ENCODE measurements at places on chromosomes 1 and 21.

DNA sequence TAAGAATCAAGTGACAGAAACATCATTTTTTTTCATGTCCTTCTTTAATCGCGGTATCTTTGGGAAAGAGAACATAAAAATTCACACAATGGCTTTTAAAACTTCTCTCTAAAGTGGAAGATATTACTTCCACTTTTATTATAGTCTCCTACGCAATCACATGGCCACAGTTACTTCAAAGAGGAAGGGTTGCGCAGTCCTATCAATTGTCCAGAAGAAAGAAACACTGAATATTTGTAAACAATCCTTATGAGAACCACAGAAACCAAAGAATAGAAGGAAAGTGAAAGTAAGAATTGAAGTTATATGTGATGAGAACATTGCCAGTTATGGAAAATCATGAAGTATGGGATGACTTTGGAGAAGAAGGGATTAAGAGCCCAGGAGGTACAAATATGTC is 32.6 kb downstream of the CFH start:
- DNase-seq, result no peak

- no peak for DNase-seq
Measured at GRCh38 chr1:59666106-59666505, 148.6 kb upstream of the HOOK1 start.

GRCh38 chr1:198497326-198498102 is 43.0 kb downstream of the ATP6V1G3 start:
- no peak for DNase-seq

DNA sequence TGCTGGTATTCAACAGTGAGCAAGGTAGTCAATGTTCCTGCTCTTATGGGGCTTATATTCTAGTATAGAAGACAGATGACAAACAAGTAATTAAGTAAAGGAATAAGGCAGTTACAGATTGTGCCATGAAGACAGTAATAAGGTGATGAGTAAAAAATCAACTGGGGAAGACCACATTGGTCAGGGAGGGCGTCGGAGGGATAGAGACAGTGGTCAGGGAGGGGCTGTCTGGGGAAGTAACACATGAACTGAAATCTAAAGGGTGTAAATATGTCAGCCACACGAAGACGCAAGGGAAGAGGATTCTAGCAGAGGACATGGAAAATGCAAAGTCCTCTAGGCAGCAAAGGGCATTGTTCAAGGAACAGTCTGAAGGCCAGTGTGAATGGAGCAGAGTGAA is 10.1 kb downstream of the IL12RB2 start:
- DNase-seq, result no peak

DNA sequence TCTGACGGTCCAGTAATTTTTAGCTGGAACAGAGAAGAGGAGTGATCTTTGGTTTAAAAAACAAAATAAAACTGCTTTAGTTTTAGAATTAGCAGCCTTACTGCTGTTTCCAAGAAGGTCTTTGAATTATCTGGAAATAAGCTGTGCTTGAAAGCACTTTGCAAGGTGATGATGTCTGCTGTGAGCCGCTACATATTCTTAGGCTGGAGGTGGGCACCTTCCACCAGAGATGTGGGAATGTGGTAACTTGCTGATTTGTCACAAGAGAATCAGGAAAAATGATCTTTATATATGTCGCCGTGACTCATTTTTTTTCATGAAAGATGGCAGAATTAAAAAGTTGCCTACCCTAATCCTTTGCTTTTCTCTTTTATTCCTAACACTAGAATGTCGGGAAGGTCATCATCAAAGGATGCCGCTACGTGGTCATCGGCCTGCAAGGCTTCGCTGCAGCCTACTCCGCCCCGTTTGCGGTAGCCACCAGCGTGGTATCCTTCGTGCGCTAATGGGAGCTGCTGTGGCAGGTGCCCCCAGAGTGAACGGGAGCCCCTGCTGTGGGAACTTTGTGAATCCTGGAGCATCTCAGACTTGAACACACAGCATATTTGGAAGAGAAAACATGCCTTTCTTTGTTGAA is 6.2 kb downstream of the C1orf115 start:
- no peak for DNase-seq

DNA sequence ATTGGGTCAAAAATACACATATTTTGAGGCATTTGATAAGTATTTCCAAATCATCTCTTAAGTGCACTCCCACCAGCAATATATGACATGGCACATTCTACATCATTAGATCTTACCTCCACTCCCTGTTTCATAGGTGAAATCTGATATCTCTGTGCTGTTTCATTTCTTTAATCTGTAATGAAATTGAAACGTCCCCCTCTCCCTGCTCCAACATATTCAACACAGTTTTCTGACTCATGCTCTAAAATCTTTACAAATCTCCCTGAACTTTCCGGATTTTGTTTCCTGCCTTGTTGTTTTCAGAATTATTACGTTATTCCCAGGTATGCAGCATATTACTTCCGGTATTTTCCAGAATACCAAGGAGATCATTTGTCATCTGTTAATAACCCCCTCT is 66.1 kb upstream of the AKT3 start:
- no peak for DNase-seq

DNA sequence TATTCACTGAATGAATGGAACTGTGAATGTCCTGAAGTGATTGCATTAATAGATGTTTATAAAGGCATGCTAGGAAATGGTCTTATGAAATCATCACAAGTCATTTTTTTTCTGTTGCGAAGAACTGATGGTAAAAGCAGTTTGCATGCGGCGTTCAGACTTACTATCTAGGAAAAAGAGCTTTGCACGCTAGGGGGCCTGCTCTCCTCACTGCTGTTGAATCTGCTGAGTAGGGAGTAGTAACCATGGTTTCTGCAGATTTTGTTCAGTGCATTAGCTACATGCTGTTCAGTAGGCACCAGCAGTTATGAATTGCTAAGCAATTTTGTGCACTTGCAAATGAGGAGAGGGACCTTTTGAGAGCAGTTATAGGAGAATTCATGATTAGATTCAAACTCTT is 57.9 kb downstream of the CENPF start:
- DNase-seq, result no peak

GRCh38 chr1:46687093-46687659 is 15.5 kb downstream of the TEX38 start:
- DNase-seq, result no peak

DNA sequence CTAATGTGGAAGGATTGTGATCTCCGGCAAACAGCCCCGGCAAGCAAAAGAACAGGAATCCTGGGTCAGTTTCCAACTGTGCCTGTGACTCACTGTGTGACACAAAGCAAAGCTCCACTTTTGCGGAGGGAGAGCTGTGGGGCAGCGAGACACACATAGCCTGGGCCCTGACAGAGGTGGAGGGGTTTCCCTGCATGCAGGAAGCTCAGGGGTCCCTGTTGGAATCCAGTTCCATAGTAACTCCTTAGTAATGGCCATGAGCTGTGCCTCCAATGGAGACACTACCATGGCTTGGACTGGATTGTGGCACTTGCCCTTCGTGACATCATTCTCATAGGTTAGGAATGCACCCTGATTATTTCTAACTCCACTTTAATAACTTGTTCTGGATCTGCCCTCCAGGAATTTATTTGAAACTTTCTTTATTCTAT is 47.0 kb upstream of the ATF3 start:
- no peak for DNase-seq

- no peak for DNase-seq
Measured at GRCh38 chr21:28177124-28177523, 815.6 kb downstream of the LTN1 start.

DNA sequence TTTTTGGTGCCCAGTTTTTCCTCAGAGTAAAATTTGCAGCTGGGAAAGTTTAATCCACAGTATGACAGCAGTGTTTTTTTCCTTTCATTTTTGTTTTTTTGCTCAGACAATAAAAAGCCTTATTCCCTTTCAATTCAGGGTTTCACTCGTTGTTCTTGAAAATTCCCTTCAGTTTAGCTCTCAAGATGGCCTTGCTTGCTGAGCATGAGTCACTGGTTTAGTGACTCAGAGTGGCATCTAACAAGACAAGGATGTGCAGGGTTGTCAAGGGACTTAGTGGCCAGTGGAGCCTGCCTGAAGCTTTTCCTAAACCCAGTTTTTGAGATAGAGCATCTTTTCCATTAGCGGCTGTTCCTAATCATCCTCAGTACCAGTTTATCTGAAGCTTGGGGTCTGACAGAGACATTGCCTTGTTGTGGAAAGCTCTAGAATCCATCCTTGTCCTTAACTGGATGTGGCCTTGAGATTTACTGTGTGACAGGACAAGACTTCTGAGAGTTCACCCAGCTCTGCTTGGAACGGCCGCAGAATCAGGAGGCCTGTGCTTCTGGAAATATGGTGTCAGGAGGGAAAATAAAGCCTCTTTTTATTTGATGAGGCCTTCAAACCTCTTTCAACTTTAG is 48.4 kb upstream of the DNAJC6 start:
- no peak for DNase-seq

- DNase-seq, result no peak
Measured at GRCh38 chr21:17476006-17476405, 36.8 kb upstream of the CXADR start.
